GM12891 (cell line): ENCODE measurements at places on chromosomes 2 and 18.

- DNase-seq, result no peak
Measured at GRCh38 chr2:69296421-69296820, 90.6 kb downstream of the GFPT1 start.

DNA sequence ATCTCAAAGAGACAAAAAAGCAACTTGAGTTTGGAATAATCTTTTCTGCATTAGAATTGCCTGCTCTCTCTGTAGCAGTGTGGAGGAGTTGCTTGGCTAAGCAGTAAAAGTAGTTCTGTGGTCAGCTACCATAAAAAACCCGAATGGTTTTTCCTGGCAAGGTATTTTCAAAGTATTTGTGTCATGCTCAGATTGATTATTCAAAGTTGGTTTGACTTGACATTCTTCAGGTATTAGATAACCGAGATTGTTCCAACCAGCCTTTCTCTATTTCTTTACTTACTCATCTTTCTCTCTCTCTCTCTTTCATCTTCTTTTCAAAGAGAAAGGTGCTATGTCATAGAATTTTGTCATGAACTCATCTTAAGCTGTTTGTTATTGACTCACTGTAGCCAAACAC is 404.9 kb downstream of the CPS1 start:
- no peak for DNase-seq

GRCh38 chr2:11822746-11823451 is 76.5 kb downstream of the LPIN1 start:
- DNase-seq, result no peak

DNA sequence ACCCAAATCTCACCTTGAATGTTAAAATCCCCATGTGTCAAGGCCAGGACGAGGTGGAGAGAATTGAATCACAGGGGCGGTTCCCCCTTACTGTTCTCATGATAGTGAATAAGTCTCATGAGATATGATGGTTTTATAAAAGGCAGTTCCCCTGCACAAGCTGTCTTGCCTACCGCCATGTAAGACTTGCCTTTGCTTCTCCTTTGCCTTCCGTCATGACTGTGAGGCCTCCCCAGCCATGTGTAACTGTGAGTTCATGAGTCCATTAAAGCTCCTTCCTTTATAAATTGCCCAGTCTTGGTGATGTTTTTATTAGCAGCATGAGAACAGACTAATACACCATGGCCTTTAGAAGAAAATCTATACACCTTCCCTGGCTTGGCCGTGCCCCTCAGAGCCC is 7.4 kb upstream of the MBP start:
- no peak for DNase-seq

- no peak for DNase-seq
Measured at GRCh38 chr2:108407864-108408729, 30.3 kb downstream of the SULT1C4 start.

DNA sequence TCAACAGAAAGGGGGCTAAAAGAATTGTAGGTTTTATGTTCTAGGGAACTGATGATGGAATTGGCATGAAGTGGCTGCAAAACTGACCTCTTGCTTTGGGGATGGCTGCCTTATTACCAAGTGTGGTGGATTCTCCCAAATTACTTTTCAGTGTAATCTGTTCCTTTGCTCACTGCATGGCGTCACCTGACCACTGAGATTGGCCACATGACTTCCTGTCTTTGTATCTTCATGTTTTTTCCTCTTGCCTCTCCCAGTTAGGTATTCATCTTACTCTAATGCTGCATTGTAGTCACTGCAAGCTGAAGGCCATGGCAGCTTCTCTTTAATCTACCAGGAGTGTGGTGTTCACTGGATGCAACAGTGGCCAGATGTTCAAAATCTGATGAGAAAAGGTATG is 257.7 kb upstream of the TNP1 start:
- DNase-seq, result no peak
